ENCODE measurements at places on chromosomes 5 and 9. TPM values are rescaled to one million over a fixed set of nuclear protein-coding genes. Genes with fewer than 3 reads are reported as not detected.

- no peak overlapping the region for H3K4me3 ChIP-seq
- no peaks in the 10 kb centered on the region for H3K4me1 ChIP-seq
- no peak overlapping the region for H3K27ac ChIP-seq
- DNase-seq = no peak
- no peaks in the 10 kb centered on the region for H3K36me3 ChIP-seq
These were observed 92.0 kb downstream of the AMBP start for GRCh38 chr9:113985968-113986585.

DNA sequence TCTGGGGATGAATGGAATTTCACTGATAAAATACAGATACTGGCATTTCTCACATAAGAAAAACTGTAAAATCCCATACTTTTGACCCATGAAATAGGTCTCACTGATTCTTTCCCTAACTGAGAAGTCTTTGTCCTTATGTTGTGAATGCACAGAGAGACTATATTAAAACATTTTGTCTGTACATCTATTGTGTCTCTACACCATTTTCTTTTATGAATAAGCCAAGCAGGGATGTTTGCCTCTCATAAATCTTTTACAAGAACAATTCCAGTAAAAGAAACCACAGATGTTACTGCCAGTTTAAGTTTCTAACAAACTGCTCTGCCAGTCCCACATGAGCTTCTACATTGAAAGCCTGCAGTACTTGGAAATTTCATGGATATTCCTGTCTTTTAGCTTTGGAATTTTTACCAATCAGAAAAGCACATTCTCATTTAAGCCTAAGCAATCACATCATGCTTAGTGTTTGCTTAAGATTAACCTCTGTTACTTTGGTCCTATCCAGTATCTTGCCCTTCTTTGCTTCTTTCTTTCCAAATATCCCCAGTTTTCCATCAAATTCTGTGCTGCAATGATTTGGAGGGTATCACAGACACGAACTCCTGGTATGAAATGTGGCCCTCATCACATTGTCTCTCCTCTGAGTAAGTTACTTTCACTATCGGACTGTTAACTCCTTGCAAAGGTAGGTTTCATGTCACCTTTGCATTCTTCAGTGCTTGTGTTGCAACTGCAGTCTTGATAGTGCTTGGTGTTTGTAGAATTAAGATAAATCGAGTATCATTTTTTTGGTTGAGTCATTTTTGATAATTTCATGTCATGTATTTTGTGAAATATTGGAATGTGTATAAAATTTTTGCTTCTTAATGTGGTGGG is 415.1 kb upstream of the ADAMTSL1 start:
- no peak for DNase-seq
- no peaks in the 10 kb centered on the region for H3K27me3 ChIP-seq
- no peaks in the 10 kb centered on the region for H3K4me1 ChIP-seq
- H3K27ac ChIP-seq = no peak overlapping the region
- H3K36me3 ChIP-seq = no peaks in the 10 kb centered on the region

GRCh38 chr5:150082374-150082773 is 4.0 kb downstream of the CSF1R start:
- H3K4me3 ChIP-seq = no peak overlapping the region
- H3K36me3 ChIP-seq = no peaks in the 10 kb centered on the region
- H3K27ac ChIP-seq = no peak overlapping the region

- H3K27ac ChIP-seq = peak overlapping the region; percentile 90
- DNase-seq = no peak
- peak overlapping the region; percentile 91 for H3K4me3 ChIP-seq
- no peaks in the 10 kb centered on the region for H3K36me3 ChIP-seq
- no peaks in the 10 kb centered on the region for H3K27me3 ChIP-seq
These were observed 937 bp upstream of the HMGCR start for GRCh38 chr5:75335952-75336614.

DNA sequence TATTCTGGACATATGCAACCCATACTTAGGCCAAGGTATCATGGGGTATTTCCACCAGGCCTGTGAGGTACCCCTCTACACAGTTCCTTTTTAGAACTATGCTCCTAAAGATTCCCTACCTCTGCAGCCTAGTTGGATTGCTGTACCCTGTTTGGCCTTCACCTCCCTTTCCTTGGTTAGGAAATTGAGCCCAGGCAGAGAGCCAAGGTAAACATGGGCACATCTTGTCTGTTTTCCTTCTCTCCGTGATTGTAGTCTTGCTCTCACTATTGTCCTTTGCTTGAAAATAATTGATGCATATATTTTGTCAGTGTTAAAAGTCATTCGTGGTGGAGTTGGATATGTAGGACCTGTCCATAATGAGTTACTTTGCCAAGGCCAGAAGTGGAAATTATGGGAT is 26.7 kb downstream of the BDP1 start:
- peaks cover 8% of the 10 kb centered on the region for H3K36me3 ChIP-seq
- no peaks in the 10 kb centered on the region for H3K4me1 ChIP-seq
- DNase-seq = no peak
- no peaks in the 10 kb centered on the region for H3K27me3 ChIP-seq
- H3K27ac ChIP-seq = no peak overlapping the region

DNA sequence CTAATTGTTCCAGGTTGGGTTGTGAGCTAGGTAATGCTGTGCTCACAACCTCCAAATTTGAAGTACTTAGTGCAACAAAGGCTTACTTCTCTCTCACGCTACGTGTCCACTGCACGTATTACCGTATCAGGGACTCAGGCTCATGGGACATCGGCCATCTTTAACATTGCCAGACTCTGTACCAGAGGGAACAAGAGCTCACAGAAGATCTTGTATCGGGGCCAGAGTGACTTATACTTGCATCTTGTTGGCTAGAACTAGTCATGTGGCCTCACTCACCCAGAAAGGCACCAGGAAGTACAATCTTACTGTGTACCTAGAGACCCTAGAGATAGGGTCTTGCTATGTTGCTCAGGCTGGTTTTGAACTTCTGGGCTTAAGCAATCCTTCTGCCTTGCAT is 81.1 kb upstream of the KLF9 start:
- H3K4me3 ChIP-seq = no peak overlapping the region
- no peaks in the 10 kb centered on the region for H3K27me3 ChIP-seq
- no peak overlapping the region for H3K27ac ChIP-seq

DNA sequence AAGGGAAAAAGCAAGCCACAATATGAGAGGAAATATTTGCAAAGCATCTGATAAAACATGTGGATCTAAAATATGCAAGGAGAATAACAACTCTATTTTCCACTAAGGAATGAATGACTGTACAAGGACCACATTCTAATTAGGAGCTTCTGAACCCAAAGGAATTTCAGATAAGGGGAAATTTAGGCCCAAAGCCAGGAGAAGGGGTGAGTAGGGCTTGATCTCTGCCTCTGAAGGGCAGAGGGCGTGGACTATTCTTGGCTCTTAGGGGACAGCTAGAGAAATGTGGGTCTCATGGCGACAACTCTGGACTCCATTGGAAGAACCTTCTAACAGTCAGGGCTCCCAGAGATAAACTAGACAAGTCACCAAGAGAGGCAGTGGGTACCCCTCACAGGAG is 132.7 kb upstream of the GABRP start:
- no peak for DNase-seq
- H3K4me3 ChIP-seq = no peak overlapping the region
- H3K4me1 ChIP-seq = no peaks in the 10 kb centered on the region

DNA sequence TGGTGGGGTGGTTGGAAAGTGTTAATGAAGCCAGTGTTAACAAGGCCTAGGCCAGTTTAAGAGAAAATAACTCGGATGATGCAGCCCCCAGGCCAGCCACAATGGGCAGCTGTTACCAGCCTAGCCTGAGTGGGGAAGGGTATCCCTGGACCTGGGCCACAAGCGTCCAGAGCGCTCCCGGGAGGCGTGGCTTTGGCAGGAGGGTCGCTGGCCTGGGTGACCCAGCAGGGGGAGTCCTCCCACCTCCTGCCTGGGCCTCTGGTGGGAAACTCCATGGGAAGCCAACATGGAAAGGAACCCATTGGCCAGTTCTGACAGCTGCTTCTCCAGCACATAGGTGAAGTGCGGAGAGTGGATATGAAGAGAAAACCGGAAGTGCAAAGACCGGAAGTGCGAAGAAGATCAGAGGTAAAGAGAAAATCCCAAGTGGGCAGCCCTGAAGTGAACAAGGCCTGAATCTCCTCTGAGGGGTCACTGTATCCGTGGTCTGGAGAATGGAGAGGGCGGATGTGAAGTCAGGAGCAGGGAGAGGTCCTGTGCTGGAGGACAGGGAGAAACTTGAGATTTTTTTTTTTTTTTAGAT is 79.0 kb downstream of the ADCY2 start:
- no peak overlapping the region for H3K4me3 ChIP-seq
- no peaks in the 10 kb centered on the region for H3K27me3 ChIP-seq
- H3K4me1 ChIP-seq = no peaks in the 10 kb centered on the region
- DNase-seq = no peak
- no peaks in the 10 kb centered on the region for H3K36me3 ChIP-seq

GRCh38 chr5:100676817-100677631 is 141.8 kb downstream of the FAM174A start:
- DNase-seq = no peak
- H3K27me3 ChIP-seq = no peaks in the 10 kb centered on the region
- no peaks in the 10 kb centered on the region for H3K4me1 ChIP-seq
- H3K36me3 ChIP-seq = no peaks in the 10 kb centered on the region
- no peak overlapping the region for H3K4me3 ChIP-seq

GRCh38 chr5:50593681-50594080 is 72.8 kb upstream of the PARP8 start:
- H3K36me3 ChIP-seq = no peaks in the 10 kb centered on the region
- peak; percentile 56 for DNase-seq
- H3K4me1 ChIP-seq = peaks cover 38% of the 10 kb centered on the region
- no peak overlapping the region for H3K4me3 ChIP-seq
- H3K27me3 ChIP-seq = no peaks in the 10 kb centered on the region

- no peak overlapping the region for H3K4me3 ChIP-seq
- H3K27ac ChIP-seq = no peak overlapping the region
- H3K27me3 ChIP-seq = no peaks in the 10 kb centered on the region
- H3K4me1 ChIP-seq = no peaks in the 10 kb centered on the region
These were observed 56.7 kb downstream of the AOPEP start for GRCh38 chr9:94783102-94783682.

- DNase-seq = no peak
- H3K4me3 ChIP-seq = no peak overlapping the region
- peaks cover 14% of the 10 kb centered on the region for H3K36me3 ChIP-seq
- no peak overlapping the region for H3K27ac ChIP-seq
- H3K4me1 ChIP-seq = no peaks in the 10 kb centered on the region
These were observed 53.8 kb downstream of the RAD23B start for GRCh38 chr9:107336718-107337360.

DNA sequence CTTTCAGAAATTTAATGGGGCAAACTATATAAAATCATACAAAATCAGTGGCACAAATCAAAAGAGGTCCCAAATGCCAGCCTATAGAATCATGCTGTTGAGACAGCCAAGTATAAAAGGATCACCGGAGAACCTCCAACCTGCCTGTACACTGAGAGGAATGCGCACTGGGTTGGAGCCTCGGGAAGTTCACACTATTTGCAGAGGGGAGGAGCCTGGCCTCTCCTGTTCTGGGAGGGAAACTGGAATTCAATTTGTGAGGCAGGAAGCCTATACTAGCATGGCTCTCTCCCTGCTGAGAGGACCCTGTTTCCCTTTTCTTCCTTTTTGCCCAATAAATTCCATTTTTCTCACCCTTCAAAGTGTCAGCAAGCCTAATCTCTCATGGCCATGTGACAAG is 406.0 kb downstream of the HINT1 start:
- H3K4me1 ChIP-seq = no peaks in the 10 kb centered on the region
- no peak for DNase-seq
- no peaks in the 10 kb centered on the region for H3K27me3 ChIP-seq
- no peaks in the 10 kb centered on the region for H3K36me3 ChIP-seq

The C9 gene
- not detected for total RNA-seq

GRCh38 chr9:13778631-13779030 is 499.1 kb upstream of the MPDZ start:
- no peak overlapping the region for H3K4me3 ChIP-seq
- H3K4me1 ChIP-seq = no peaks in the 10 kb centered on the region
- no peak overlapping the region for H3K27ac ChIP-seq

DNA sequence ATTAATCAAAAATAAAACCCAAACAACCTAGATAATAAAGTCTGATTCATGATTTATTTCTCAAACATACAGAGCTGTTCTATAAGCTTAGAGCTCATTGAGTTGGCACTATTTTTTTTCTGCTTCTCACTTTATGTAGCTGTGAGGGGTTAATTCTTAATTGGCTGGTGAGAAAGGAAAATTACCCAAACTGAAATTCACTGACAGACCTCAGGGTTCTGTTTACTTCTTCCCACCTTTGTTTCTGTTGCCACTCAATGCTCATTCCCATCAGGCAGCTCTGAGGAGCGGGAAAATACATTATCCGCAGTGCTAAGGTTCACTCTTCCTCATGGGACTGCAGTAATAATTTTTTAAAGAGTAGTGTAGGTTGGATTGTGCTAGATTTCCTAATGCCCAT is 139.9 kb downstream of the KCTD16 start:
- H3K27ac ChIP-seq = no peak overlapping the region
- H3K36me3 ChIP-seq = no peaks in the 10 kb centered on the region
- DNase-seq = no peak

GRCh38 chr5:65808251-65808741 is 86.3 kb downstream of the NLN start:
- no peak for DNase-seq
- peaks cover 21% of the 10 kb centered on the region for H3K4me1 ChIP-seq
- H3K4me3 ChIP-seq = no peak overlapping the region

DNA sequence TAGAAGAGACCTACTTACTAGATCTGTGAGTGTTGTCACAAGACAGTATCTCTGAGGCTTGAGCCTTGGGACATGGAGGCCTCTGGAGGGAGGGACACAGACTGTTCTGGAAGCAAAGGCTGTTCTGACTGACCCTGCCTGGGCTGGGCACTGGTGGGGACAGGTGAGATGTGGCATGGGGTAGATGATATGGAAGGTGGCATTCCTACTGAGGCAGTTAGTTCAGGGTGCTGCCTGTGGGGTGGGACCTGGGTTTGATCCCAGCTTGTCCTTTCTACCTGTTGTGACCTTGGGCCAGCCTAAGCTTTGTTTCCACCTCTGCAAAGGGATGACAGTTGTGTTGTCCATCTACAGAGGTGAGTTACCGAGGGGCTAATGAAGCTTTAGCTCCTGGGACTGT is 140.2 kb downstream of the C9orf50 start:
- H3K27me3 ChIP-seq = no peaks in the 10 kb centered on the region
- peak overlapping the region; percentile 65 for H3K27ac ChIP-seq
- H3K4me3 ChIP-seq = no peak overlapping the region
- H3K4me1 ChIP-seq = peaks cover 15% of the 10 kb centered on the region

DNA sequence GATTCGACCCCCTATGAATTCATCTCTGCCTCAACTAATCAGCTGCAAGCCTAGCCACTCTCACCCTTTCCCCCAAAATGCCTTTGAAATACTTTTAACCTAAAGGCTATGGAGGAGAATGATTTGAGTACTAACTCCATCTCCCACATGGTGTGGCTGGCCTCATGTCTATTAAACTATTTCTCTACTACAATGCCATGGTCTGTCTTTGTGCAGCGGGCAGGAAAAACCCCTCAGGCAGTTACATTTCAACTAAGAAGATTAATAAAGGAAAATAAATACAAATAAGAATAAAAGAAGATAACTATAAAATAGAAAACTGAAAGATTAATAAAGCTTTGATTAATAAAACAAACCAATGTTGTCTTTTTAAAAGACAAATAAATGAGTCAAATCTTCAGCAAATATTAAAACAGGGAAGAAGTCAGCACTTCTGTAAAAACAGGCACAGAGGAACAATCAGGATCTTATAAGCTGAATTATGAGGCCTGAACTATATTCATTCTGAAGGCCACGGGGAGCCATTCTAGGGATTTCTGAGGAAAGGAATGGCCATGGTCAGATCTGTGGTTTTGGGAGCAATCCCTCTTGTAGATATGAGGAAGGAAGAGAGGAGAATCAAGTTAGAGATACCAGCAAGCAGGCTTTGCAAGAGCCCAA is 116.1 kb upstream of the SLC12A2 start:
- no peak for DNase-seq
- H3K4me1 ChIP-seq = no peaks in the 10 kb centered on the region
- no peak overlapping the region for H3K4me3 ChIP-seq
- no peaks in the 10 kb centered on the region for H3K27me3 ChIP-seq
- no peak overlapping the region for H3K27ac ChIP-seq
- no peaks in the 10 kb centered on the region for H3K36me3 ChIP-seq

The HTR4 gene
- total RNA-seq = not detected
